ENCODE measurements at places on chromosomes 16 and 17.

GRCh38 chr16:65889533-65889966 lies 476.9 kb upstream of the CDH5 start:
- no peak for DNase-seq

DNA sequence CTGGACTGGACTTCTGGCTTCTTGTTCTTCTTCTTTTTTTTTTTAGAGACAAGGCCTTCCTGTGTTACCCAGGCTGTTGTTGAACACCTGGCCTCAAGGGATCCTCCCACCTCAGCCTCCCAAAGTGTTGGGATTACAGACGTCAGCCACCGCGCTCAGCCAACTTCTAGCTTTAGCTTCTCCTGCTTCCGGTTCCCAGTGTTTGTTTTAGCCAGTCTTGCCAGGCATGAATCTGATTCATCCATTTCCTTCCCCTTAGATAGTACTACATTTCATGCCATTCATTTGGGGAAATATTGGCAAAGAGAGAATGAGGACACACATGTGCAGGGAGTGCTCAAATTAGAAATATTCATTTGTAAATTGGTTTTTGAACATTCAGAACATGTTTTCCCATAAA lies 12.1 kb upstream of the NDUFAB1 start:
- DNase-seq: peak; percentile 75

- DNase-seq: no peak
Observed at GRCh38 chr17:51015145-51015558, 105.5 kb downstream of the SPAG9 start.

GRCh38 chr16:85722128-85722893 lies 28.6 kb downstream of the C16orf74 start:
- DNase-seq: no peak
